ENCODE measurements at places on chromosomes 7 and 10.
A peak's percentile ranks its signal among the peaks of the same experiment; 100 is the strongest.

- DNase-seq: no peak
Measured at GRCh38 chr7:130266961-130267321, 278 bp downstream of the CPA2 start.

DNA sequence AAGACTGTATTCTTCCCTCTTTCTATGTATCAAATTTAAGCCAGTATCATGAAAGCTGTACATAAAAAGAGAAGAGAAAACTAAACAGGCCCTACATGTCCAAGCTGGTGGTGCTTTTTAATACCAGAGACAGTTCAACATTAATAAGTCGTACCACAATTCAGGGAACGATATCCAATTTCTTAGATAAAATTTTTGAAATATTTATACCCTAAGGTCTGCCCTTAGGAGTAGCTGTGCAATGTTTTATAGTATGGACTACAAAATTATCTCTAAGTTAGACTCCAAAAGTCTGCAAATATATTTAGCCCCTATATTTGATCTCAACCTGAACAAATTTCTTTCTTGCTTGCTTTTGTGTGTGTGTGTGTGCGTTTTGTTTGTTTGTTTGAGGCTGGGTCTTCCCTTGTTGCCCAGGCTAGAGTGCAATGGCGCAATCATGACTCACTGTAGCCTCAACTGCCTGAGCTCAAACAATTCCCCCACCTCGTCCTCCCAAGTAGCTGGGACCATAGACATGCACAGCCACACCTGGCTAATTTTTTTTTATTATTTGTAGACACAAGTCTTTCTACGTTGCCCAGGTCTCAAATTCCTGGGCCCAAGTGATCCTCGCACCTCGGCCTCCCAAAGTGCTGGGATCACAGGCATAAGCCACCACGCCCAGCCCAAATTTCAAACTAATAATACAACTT, 13.2 kb downstream of the ARHGAP19 start:
- DNase-seq: no peak

- no peak for DNase-seq
Measured at GRCh38 chr7:148260599-148260998, 330.0 kb upstream of the C7orf33 start.

- DNase-seq: no peak
Measured at GRCh38 chr7:138304071-138304320, 156.1 kb upstream of the TRIM24 start.

DNA sequence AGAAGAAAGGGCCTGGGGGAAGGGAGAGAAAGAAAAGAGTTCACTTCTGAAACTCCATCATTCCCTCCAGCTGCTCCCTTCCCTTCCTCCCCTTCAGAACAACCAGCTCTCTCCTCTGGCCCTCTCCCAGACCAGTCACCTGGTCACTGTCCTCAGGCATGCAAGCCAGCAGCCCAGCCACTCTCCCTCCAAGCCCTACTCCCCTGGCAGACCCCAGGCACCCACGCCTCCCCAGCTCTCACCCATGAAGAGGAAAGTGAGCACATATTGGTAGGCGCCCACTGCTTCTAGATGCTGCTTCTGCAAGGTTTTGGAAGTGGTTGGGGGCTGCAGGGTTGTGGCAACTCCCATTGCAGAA, 353 bp downstream of the MOGAT3 start:
- DNase-seq: no peak

DNA sequence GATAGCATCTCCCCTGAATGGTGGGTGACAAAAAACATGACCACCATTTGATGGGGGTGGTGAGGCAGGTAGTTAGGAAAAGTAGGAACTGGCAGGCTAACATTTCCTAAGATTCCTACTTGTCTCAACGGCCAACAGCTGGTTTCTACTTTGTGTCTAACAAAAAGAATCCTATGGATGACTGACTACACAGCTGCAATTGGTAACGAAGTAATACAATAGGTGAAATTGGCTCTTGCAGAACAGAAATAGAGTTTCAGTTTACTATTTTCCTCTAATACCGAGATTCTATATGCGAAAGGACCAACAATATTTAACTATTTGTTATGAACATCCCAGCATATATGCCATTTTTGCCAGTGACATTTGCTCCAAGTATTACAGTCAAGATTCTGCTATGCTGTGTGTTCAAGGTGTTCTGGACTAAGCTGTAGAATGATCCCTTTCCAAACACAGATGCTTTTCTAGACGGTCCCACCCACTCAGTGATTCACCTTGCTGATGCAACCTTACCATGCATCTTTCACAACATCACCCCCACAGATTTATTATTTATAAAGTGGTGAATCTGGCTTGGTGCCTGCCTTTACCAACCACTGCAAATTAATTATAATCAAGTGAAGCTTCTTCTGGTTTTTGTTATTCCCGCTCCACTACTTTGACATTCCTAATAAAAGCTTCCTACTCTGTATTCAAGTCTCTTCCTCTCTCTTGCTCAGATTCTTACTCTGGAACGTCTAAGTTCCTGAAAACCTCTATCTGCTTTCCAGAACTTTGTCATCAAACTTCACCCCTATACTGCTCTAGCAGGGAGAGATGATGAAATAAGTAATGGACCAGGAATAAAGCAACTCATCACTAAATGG, 16.8 kb downstream of the BBIP1 start:
- DNase-seq: peak; percentile 30

DNA sequence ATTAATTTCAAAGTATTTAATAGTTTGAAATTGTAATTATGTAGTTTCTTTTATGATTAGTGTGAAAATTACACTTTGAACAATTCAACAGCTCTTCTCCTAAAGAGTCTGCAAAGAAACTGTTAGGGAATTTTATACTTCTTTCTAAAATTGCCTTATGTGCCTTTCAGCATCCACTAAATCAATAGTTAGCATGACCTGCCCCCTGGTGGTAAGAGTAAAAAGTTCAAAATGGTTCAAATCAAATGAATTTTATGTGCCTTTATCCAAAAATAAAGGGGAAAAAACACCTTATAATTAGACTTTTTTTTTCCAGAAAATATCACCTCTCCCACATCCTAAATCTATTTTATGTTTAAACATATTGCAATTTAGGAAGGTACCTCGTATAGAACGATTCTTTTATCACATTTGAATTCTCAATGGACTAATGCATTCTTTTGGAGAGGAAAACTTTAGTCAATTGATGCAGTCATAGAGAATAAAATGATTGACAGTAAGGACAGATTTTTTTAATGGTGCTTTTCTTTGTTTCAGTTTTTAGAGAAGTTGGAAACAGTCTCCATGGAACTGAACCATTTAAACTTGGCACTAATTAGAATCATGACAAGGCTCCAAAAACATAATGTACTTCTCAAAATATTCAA, 163.7 kb downstream of the SEMA3D start:
- DNase-seq: no peak

DNA sequence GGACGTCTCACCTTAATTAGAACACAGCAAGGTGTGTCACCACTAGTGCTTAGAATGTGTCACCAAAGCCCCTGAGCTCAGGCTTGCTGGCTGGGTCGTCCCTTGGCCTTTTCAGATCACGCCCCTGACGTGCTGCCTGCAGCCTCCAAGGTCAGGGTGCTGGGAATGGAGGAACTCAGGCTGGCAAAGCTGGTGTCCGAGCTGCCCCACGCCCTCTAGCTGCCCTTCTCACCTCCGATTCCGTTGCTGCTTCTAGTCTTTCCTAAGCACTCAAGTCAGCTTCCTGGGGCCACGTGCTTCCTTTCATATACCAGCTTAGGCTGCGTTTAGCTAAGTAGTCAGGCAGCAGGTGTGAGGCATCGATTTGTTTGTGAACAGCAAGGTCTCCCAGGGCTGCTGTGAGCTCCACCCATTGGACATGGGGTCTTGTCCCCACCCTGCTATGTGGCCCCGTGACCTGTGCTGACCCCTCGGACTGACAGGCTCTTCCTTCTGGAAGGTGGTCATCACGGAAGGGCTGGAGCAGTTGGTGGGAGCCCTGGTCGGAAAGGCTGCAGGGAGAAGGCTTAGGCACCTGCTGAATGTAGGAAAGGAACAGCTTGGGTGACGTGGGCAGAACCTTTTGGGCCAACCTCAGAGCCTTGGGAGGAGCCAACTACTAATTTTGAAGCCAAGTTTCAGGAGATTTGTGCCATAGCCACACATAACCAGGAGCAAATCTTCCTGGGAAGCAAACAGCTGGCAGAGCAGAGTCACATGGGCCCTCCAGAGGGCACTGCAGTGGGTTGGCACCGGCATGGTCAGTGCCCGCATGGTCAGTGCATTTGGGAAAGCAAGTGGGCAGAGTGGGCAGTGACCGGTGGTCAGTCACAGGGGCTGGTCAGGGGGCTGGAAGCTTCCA, 28.8 kb downstream of the VIPR2 start:
- DNase-seq: no peak

DNA sequence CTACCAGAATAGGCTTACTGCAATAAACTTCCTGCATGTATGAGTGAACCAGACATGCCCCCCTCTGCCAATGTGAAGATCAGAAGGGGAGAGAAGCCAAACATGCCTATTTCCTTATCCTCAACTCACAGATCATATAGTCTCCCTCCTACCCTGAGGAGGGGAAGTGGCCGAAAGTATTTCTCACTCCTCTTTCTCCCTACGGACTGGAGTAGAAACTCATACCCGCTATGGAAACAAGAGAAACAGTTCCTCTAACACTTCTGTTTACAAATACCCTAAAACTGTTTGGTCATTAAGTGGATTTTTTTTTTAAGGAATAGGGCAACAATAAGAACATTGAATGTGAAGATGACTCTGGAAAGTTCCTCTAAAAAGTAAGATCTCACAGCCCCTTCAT, 31.4 kb downstream of the CCNJ start:
- no peak for DNase-seq

DNA sequence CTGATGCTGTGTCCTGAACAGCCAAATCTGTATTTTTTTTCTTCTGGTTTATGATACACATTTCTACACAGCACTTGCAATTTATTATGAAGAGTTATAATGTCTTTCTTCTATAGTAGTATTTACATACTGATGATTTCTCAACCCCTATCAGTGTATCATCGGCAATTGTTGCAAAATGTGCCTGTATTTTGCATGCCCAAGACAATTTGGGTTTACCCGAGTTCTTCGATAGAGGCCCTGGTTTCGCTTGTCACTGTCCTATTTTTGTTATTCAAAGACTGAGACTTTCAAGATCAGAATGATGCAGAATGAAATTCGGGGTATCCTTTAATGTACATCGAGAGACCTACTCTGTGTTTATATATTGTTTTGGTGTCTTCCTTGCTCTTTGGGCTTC, 184.5 kb upstream of the PRSS58 start:
- no peak for DNase-seq
